A549 treated with CORT108297 at 1 μM for 4 hours (cell line): ENCODE measurements at places on chromosomes 11 and 22. TPM values are rescaled to one million over a fixed set of nuclear protein-coding genes. Genes with fewer than 3 reads are reported as not detected.

VPREB3 gene
- 0.82 to 1.9 TPM (median 1.00 TPM) in 5 replicates for total RNA-seq

FXYD2 gene
- total RNA-seq, result 14.8 to 23.6 TPM (median 18.3 TPM) in 5 replicates

SLC22A8 gene
- not detected in 5 replicates for total RNA-seq

GLYAT gene
- total RNA-seq, result not detected in 5 replicates

KRTAP5-7 gene
- total RNA-seq, result not detected in 5 replicates

KCNJ4 gene
- total RNA-seq, result 0.06 to 0.22 TPM (median 0.13 TPM) in 5 replicates

PARVA gene
- 23.4 to 28.6 TPM (median 24.7 TPM) in 5 replicates for total RNA-seq

LGALS1 gene
- 1,348 to 1,402 TPM (median 1,371 TPM) in 5 replicates for total RNA-seq

C11orf87 gene
- 0.01 to 0.02 TPM (median 0.02 TPM) in 4 of 5 replicates, not detected in the other for total RNA-seq

OR51B4 gene
- not detected in 5 replicates for total RNA-seq

TSPAN4 gene
- 121 to 195 TPM (median 194 TPM) in 5 replicates for total RNA-seq

ANO5 gene
- total RNA-seq, result 1.4 to 2.0 TPM (median 1.9 TPM) in 5 replicates

BIRC3 gene
- 29.8 to 43.5 TPM (median 38.8 TPM) in 5 replicates for total RNA-seq

ZNF202 gene
- 9.0 to 10.0 TPM (median 9.7 TPM) in 5 replicates for total RNA-seq

KIF18A gene
- total RNA-seq, result 13.5 to 21.0 TPM (median 15.5 TPM) in 5 replicates

CCDC88B gene
- 10.4 to 14.4 TPM (median 12.6 TPM) in 5 replicates for total RNA-seq

MAPK8IP2 gene
- total RNA-seq, result 2.7 to 4.3 TPM (median 4.0 TPM) in 5 replicates

NUDT8 gene
- total RNA-seq, result 5.9 to 14.0 TPM (median 13.1 TPM) in 5 replicates
